ENCODE measurements at places on chromosomes 4 and X.

DNA sequence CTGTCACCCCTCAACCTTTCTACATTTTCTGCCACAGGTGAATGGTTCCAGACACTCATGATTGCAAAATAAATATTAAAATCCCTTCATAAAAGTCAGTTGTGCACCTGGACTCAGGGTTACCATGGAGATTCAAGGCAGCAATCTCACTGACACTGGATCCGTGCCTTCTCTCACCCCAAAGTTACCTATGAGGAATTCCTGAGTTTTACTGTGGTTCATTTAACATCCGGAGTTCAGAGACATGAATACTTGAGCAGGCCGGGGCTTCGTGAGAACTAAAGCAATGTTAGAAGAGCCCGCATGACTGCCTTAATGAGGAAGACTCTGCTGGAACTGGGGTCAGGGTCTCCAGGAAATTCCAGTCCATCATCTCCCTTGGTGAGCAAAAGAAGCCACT lies 12.5 kb upstream of the CLNK start:
- DNase-seq: no peak

DNA sequence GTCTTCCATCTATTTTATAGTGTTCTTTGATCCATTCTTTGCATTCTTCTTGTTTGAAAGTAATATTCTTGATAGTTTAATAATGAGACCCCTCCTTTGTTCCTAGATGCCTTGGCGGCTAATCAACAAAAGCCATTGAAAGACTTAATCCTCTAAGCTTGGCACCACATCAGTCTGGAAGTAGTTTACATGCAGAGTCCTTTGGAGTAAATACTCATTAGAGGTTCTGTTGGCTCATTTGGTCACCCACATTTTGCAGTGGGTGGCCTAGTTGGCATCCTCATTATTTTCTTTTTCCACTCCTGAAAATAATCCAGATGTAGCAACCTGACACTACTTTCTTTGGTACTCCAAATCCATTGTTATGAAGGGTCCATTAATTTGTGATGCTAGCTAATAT lies 64.5 kb downstream of the DKK2 start:
- no peak for DNase-seq

- DNase-seq: no peak
Observed at GRCh38 chr4:15996773-15997172, 33.8 kb upstream of the FGFBP2 start.

DNA sequence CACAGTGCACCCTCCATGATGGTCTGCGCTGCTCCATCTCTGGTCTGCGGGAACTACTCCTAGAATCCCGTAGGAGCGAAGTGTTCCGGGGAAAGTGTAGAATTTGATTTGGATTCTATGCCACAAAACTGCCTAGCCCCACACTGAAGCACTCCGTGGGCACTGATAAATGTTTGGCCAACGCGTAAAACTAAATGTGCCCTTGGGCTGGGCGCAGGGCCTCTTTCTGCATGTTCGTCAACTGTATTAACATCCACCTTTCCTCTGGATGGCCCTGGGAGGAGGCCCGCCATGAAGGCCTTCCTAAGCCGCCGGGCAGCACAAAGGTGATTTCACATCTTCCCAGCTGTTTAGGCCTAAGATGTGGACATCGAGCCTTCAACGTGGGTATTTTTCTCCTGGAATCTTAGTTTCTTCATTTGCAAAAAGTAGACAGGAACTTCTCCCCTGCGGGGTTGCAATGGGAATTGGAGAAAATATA lies 2.6 kb downstream of the MSX1 start:
- no peak for DNase-seq

DNA sequence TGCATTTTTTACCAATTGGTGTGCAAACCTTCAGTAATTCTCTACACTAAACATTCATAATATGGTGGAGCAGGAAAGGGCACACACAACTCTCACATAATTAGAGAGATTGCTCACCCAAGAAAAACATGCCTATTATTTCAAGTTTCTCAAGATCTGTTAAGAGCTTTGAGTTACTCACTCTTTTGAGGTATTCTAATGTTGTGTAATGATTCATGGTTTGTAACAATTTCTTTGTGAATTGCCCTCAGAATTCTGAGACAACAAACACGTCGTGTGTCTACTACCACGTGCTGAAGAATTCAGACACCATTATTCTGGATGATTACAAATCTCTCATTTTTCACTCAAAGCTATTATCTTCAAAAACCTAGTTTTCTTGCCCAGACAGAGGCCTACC lies 82.8 kb downstream of the PDGFC start:
- DNase-seq: no peak

GRCh38 chr4:109657854-109658418 lies 45.3 kb downstream of the CASP6 start:
- DNase-seq: no peak

- DNase-seq: no peak
Observed at GRCh38 chr4:188218392-188218791, 79.2 kb downstream of the TRIML1 start.

All from stimulated activated CD4-positive, alpha-beta T cell treated with anti-CD3 and anti-CD28 coated beads, Interleukin-4, amount 100 ng/mL, for 1 hour (primary cell).